Stimulated activated CD4-positive, alpha-beta T cell treated with anti-CD3 and anti-CD28 coated beads, Interleukin-4, amount 100 ng/mL, for 48 hours (primary cell): ENCODE measurements at places on chromosomes 4 and X.

GRCh38 chr4:185304944-185305690 is 90.6 kb downstream of the LRP2BP start:
- no peak for DNase-seq

GRCh38 chr4:101321481-101322042 is 25.8 kb downstream of the PPP3CA start:
- DNase-seq: no peak

- no peak for DNase-seq
Measured at GRCh38 chr4:121675715-121676114, 21.1 kb downstream of the ANXA5 start.

GRCh38 chr4:52051213-52051614 is at the start of gene SPATA18:
Gene SPATA18 (plus strand): TSS chr4:52051304. CDS start chr4:52051705, 401 bp downstream.
- DNase-seq: no peak

DNA sequence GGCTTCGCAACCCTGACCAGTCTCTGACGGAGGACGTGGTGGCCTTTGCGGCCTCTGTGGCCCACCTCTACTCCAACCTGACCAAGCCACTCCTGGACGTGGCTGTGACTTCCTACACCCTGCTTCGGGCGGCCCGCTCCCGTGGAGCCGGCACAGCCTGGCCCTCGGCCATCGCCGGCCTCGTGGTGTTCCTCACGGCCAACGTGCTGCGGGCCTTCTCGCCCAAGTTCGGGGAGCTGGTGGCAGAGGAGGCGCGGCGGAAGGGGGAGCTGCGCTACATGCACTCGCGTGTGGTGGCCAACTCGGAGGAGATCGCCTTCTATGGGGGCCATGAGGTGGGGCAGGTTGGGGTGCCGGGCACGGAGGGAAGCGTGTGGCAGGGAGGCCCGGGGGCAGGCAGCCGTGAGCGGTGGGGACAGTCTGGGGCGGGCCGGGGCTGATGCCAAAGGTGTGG is 1.2 kb downstream of the ABCD1 start:
- no peak for DNase-seq

- DNase-seq: no peak
Measured at GRCh38 chr4:47084111-47084510, 52.7 kb downstream of the GABRB1 start.

DNA sequence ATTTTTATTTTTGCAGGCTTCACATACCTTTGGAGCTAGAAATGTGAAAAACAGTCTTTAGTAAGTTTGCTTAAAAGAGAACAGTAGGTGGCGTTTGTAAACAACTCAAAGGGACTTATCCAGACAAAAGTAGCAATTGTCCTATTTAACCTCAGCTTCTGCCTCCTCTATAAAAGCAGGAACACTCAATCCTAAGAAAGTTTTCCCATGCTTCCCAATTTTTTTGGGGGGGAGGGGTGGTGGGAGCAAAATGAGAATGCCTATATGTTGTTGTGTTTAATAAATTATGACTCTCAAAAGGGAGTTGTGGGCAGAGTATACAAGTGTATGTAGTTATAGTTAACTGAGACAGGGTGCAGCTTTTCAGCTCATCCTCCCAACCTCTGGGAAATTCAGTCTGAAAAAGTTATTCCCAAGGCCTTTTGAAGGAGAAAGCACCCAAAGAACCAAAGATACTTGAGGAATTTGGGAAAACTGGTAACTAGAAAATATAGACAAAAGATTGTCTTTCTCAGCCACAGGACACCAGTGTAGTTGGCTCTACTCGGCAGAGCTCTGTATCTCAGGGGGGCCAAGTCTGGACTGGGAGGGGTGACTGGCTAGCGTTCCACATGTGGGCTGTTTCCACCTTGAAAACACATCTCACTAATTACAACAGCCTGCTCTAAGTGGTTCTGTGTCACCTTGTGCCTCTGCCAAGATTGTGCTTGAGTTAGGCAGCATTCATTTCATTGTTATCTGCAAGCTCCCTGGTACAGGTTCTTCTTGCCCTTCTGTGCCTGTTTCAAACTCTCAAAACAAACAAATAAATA is 2.8 kb downstream of the SFRP2 start:
- DNase-seq: no peak

DNA sequence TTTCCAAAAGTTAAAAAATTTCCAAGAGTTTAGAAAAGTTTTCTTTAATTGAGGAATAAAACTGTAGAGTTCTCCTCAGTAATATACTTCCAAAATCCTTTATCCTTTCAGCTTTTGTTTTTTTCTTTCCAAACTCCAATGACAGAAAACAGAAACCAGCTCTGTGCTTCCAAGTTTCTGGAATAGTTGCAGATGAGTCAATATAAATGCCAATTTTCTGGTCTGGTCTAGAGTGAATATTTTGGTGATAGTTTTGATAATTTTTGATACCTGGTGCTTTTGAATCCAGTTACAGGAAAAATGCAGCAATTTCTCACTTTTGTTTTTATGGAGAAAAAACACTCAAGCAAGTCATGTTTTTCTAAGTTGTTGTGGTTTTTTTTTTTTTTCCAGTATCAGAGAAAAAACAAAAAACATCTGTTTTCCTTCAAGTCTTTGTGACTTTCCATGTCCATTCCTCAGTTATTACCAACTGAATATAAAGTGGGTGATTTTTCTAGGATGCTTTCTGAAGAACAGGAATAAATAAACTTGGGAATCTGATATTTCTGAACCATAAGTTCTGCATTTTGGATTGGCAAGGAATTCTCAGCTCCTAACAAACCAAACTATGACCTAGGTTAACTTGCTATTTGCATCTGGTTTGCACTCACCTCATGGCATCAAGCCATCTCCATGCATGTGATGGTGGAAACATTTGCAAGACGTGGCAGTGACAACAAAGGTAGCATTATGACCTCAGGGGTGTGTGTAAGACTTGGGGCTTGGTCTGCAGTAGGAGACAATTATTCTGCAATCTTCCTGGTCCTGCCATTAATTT is 139.1 kb downstream of the VEGFC start:
- no peak for DNase-seq

GRCh38 chr4:6360385-6360784 is 90.7 kb downstream of the WFS1 start:
- no peak for DNase-seq

DNA sequence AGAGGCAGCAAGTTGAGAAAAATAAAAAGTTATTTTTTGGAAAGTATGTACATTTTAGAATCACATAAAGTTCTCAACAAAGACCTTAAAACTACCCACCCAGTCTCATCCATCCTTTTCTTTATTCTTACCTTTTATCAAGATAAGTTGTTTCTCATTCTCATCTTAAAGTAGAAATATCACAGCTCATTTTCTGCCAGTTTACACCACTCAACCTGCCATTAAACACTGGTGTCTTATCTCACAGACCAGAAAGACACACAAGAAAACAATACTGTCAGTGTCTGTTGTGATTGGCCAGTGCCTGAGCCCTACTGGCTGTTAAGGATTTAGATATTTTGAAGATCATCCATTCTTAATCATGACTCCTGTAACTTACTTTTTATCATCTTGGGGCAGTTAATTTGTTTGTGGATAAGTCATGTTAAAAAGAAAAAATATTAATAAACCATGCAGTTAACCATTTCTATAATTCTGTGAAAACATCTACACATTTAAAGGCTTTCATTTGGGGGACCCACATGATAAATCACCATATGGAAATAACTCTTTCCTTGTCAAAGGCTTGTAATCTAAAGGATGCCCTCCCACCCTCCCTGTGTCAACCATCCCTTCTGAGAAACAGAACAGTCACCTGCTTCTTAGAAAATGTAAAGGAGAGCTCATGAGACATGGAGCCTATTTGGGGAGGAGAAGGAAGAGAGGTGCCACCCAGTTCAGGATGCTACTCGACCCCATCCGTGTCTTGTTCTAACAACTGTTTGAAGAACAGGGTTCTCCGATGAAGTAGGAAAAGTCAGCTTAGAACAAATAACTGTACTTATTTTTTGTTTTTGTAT is 897.2 kb upstream of the INTU start:
- no peak for DNase-seq
